Ascending aorta (tissue), 2 donors: ENCODE measurements at places on chromosomes 4 and X. TPM values are rescaled to one million over a fixed set of nuclear protein-coding genes. Genes with fewer than 3 reads are reported as not detected.

Gene AREG
- total RNA-seq, result 4.0 TPM

GRCh38 chr4:183485411-183486160 is 19.3 kb upstream of the ING2 start:
- H3K27me3 ChIP-seq, result no peaks in the 10 kb centered on the region
- H3K27ac ChIP-seq, result no peak overlapping the region
- H3K4me3 ChIP-seq, result no peak overlapping the region
- H3K36me3 ChIP-seq, result no peaks in the 10 kb centered on the region

DNA sequence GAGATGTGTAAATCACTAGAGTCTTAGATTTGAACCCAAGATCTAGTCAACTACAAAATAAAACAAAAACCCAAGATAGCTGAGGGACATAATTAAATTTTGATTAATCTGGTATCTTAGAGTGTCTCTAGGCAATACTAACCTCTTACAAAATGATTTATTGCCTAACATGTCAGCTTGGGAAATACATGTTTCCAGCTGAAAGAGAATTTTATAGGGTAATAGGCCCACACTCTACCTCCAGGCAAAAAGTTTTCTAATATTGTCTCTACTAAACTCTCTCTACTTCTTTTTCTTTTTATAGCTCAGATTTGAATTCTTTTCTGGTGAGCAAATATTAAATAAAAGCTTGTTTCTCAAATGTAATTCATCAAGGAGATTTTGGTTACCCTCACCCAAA is 263.2 kb downstream of the IL15 start:
- no peaks in the 10 kb centered on the region for H3K36me3 ChIP-seq
- no peak overlapping the region for H3K27ac ChIP-seq
- H3K4me1 ChIP-seq, result no peaks in the 10 kb centered on the region
- H3K27me3 ChIP-seq, result no peaks in the 10 kb centered on the region

- no peaks in the 10 kb centered on the region for H3K36me3 ChIP-seq
- H3K27me3 ChIP-seq, result no peaks in the 10 kb centered on the region
- no peak overlapping the region for H3K4me3 ChIP-seq
- no peaks in the 10 kb centered on the region for H3K4me1 ChIP-seq
- no peak for DNase-seq
- H3K27ac ChIP-seq, result no peak overlapping the region
Measured at GRCh38 chr4:125049711-125050110, 265.0 kb upstream of the FAT4 start.

DNA sequence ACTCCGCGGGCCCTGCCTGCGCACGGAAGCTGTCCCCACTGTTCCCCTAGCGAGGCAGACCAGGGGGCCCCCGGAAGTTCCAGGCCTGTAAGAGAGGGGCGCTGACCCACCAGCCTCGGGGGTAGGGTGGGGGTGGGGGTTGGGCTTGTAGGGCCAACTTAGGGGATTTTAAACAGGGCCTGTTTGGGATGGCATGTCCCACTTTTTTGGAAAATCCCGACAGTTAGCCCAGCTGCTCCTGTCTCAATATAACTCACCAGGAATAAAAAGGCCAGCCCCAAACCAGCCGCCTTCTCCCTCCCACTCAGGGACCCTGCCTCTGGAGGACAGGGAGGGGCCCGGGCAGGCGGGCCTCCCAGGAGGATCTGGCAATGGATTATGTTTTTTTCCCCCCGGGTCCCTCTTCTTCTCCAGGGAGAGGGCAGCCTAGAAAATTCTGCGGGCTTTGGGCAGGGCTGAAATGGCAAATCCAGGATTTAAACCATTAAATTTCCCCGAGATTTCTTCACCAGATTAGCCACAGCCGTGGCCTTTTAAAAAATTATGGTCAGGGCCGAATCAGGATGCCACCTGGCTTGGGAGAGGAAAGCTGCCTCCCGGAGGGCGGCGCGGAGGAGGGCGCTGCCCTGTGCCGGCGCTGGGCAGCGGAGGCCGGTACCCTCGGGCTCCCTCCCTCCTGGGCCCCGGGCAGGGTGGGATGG is 957 bp downstream of the PPP2R2C start:
- peaks cover 10% of the 10 kb centered on the region for H3K4me1 ChIP-seq
- H3K27me3 ChIP-seq, result peaks cover 9% of the 10 kb centered on the region
- no peak overlapping the region for H3K27ac ChIP-seq

Gene SLC4A4
- total RNA-seq, result 0.32 TPM

DNA sequence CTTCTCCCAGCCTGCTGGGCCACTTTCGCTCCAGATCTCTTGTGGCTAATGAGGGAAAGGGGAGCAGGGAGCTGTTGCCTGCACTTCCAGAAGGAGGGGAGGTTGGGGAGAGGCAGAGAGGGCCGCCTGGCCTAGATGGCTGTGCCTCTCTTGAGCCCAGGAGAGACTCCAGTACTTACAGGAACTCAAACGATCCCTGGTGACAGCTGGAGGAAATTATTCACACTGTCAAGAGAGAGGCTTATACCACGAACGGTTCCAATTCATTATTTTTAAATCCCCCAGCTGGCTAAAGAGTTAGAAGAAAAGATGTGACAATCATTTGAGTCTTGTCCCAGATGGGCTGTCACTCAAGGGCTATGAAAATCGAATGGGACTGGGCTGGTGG is 96.1 kb downstream of the PHKA2 start:
- H3K4me3 ChIP-seq, result no peak overlapping the region
- no peak for DNase-seq
- H3K36me3 ChIP-seq, result no peaks in the 10 kb centered on the region
- H3K27ac ChIP-seq, result peak overlapping the region; percentile 92
- H3K4me1 ChIP-seq, result peaks cover 22% of the 10 kb centered on the region

DNA sequence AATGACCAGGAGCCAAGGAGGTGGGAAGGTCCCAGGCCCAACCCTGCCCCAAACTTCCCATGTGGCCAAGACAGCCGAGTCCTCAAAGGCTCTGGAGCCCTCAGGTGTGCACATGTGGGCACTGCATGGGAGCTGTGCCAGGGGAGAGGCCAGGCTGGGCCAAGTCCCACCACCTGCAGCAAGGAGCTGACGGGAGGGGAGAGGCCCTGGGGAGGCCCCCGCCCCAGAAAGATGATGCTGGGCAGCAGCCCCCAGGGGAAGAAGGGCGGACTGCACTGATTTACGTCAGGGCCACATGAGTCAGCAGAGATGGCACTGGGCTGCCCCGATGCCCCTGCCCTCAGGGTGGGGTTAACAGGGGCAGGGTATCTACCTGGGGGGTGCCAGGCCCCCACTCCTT is 1.4 kb downstream of the L1CAM start:
- no peak overlapping the region for H3K27ac ChIP-seq
- H3K4me3 ChIP-seq, result no peak overlapping the region
- H3K4me1 ChIP-seq, result no peaks in the 10 kb centered on the region
- DNase-seq, result no peak

Gene NFKB1
- 34.5 TPM for total RNA-seq

- H3K4me3 ChIP-seq, result no peak overlapping the region
- H3K4me1 ChIP-seq, result no peaks in the 10 kb centered on the region
- no peaks in the 10 kb centered on the region for H3K27me3 ChIP-seq
- H3K36me3 ChIP-seq, result no peaks in the 10 kb centered on the region
- H3K27ac ChIP-seq, result no peak overlapping the region
Measured at GRCh38 chr4:43607827-43608461, 715.4 kb downstream of the GRXCR1 start.

- no peak for DNase-seq
- H3K4me1 ChIP-seq, result no peaks in the 10 kb centered on the region
- no peaks in the 10 kb centered on the region for H3K27me3 ChIP-seq
- no peak overlapping the region for H3K27ac ChIP-seq
- no peaks in the 10 kb centered on the region for H3K36me3 ChIP-seq
- H3K4me3 ChIP-seq, result no peak overlapping the region
Measured at GRCh38 chrX:153416781-153417450, 5.6 kb downstream of the ZFP92 start.

DNA sequence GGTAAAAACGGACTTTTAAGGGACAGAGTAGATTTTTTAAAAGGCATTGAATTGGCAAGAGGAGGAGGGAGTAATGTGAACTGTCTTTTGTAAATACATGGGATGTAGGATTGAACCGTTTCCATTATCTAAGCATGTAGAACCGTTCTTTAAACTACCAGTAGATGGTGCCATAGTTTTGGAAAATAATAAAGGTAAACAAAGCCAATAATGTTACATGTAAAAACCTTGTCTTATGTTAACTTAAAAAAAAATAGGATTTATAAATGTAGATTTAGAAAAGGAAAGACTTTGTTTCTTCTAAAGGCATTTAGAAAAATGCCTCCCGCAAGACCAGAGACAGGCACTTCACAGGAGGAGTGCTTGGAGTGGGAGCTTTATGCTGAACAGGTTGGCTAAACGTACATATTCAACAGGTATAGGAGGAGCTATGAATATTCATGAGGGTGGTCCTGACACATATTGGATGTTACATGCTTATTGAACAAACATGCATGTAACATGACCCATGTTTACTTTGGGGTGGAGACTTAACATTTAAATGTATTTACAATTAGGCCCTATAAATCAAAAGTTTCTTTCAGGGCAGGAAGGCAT is 45.5 kb upstream of the FAM241A start:
- no peaks in the 10 kb centered on the region for H3K36me3 ChIP-seq
- no peak overlapping the region for H3K27ac ChIP-seq
- no peaks in the 10 kb centered on the region for H3K27me3 ChIP-seq
- H3K4me3 ChIP-seq, result no peak overlapping the region
- DNase-seq, result no peak
- H3K4me1 ChIP-seq, result no peaks in the 10 kb centered on the region

Gene SRPX2
- 25.0 TPM for total RNA-seq

DNA sequence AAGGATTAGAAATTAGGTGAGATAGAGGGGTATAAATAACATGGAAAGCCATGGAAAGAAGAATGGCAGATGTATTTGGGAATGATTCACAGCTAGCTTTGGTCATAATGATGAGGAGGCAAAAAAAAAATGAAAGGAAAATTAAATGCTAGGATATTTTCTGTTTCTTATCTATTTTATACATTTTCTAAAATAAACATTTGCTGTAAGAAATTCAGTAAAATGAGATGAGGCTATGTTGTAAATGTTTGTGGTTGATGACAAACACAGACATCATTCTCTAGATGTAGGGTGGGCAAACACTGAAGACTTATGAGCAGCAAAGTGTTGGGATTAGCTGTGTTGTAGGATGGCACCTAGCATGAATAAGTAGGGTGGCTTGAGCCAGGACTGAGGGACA is 407.1 kb downstream of the IL15 start:
- no peak overlapping the region for H3K27ac ChIP-seq
- DNase-seq, result no peak
- H3K4me1 ChIP-seq, result no peaks in the 10 kb centered on the region
- H3K4me3 ChIP-seq, result no peak overlapping the region
- no peaks in the 10 kb centered on the region for H3K36me3 ChIP-seq
- H3K27me3 ChIP-seq, result no peaks in the 10 kb centered on the region
